ENCODE measurements at places on chromosomes 5 and 9. TPM values are rescaled to one million over a fixed set of nuclear protein-coding genes. Genes with fewer than 3 reads are reported as not detected.

Gene ASS1
- total RNA-seq = 2.0 TPM

Gene LHX3
- total RNA-seq = not detected

Gene CDX1
- under 0.01 TPM for total RNA-seq

Gene GABRG2
- not detected for total RNA-seq

Gene EIF4EBP3
- 2.2 TPM for total RNA-seq

Gene GLIPR2
- total RNA-seq = 112 TPM

Gene ANKRD33B
- 2.0 TPM for total RNA-seq

Gene MRPL50
- 19.3 TPM for total RNA-seq

Gene CER1
- total RNA-seq = not detected

Gene FAM151B
- total RNA-seq = 2.6 TPM

Gene CSF2
- total RNA-seq = not detected

Gene OR1N2
- not detected for total RNA-seq

Gene SLC28A3
- total RNA-seq = under 0.01 TPM

Gene THBS4
- 0.22 TPM for total RNA-seq

Gene TPPP
- total RNA-seq = 0.11 TPM

Gene PCDHB12
- total RNA-seq = 0.33 TPM

Gene IDNK
- 9.5 TPM for total RNA-seq

Gene CARTPT
- total RNA-seq = not detected

Gene SLC6A3
- total RNA-seq = not detected

Gene TAS2R1
- total RNA-seq = not detected

Gene SNCB
- 0.43 TPM for total RNA-seq

Gene SIGMAR1
- 26.0 TPM for total RNA-seq

Gene CD274
- total RNA-seq = 3.7 TPM

Gene HNRNPAB
- 47.7 TPM for total RNA-seq

All from dermis lymphatic vessel endothelial cell (primary cell).